ENCODE measurements at places on chromosomes 1 and 21.

DNA sequence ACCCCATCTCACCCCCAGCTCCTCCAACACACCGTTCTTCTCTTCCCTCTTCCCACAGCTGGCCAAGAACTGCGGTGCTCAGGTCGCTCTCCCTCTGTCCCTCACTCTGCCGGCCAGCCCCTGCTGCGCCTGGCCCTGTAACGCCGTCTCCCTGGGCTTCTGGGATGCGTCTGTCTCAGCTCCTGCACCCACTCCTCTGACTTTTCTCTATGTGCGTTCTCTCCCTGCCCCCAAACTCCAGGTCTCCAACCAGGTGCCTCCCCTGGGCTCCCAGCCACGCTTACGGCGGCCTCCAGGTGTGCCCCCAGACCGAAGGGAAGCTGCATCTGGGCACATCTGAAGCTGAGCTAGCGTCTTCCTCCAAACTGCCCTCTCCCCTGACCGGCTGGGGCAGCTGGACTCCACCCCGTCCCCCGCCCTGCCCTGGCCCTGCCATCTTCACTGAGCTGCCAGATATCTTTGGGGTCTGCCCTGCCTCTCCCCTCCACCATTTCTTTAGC lies 2.6 kb downstream of the KRTAP10-12 start:
- no peak for DNase-seq

GRCh38 chr1:156510709-156511108 lies 10.1 kb upstream of the MEF2D start:
- DNase-seq, result no peak

DNA sequence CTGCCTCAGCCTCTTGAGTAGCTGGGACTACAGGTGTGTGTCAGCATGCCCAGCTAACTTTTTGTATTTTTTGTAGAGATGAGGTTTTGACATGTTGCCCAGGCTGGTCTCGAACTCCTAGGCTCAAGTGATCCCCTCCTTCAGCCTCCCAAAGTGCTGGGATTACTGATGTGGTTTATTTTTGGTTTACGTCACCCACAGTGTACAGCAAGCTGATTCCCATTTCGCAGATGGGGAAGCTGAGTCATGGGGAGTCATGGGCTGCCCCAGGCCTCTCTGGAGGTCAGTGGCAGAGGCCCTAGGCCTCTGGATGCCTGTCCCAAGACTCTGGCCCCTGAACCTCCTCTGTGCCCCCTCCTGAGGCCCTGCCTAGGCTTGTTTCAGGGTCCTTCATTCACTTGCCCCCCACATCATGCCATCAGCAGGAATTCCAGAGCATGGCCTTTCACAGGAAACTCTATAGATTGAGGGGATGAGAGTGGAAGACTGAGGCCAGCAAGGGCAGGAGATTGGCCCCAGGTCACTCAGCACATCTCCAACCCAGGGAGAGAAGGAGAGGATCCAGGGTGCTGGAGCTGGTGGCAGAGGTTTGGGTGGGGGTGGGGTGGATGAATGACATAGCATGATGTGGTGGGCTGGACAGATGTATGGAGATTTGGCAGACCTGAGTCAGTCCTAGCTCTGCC lies 266.0 kb downstream of the PTPRU start:
- no peak for DNase-seq

GRCh38 chr1:208141610-208142192 lies 102.5 kb downstream of the PLXNA2 start:
- no peak for DNase-seq

GRCh38 chr1:172977296-172978017 lies 73.3 kb downstream of the TNFSF18 start:
- no peak for DNase-seq
